ENCODE measurements at places on chromosomes 4 and X.

- no peak for DNase-seq
Measured at GRCh38 chr4:8585721-8586212, 5.6 kb downstream of the GPR78 start.

- peak; percentile 19 for DNase-seq
Measured at GRCh38 chr4:75494563-75494962, 19.6 kb downstream of the RCHY1 start.

GRCh38 chr4:118400356-118400755, 47.6 kb upstream of the PRSS12 start:
- DNase-seq: no peak

GRCh38 chrX:129574214-129574613, 34.2 kb downstream of the OCRL start:
- DNase-seq: no peak

DNA sequence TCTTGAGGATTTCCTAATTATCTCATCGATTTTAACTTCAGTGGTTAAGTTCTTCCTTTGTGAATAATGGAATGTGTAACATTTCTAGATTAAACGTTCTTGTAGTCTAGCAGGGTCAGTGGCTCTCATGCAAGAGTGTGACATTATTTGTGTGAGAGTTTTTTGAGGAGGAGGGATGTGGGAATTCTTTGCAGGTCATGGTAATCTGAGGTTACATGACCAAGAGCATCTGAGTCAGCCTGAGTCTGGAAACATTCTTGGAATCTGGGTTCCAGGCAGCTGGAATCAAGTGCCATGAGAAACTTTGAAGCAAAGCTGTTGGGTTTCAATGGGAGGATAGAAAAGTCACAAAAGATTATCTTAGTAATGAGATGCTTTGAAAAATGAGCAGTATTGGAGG, 49.5 kb downstream of the GK start:
- DNase-seq: no peak

DNA sequence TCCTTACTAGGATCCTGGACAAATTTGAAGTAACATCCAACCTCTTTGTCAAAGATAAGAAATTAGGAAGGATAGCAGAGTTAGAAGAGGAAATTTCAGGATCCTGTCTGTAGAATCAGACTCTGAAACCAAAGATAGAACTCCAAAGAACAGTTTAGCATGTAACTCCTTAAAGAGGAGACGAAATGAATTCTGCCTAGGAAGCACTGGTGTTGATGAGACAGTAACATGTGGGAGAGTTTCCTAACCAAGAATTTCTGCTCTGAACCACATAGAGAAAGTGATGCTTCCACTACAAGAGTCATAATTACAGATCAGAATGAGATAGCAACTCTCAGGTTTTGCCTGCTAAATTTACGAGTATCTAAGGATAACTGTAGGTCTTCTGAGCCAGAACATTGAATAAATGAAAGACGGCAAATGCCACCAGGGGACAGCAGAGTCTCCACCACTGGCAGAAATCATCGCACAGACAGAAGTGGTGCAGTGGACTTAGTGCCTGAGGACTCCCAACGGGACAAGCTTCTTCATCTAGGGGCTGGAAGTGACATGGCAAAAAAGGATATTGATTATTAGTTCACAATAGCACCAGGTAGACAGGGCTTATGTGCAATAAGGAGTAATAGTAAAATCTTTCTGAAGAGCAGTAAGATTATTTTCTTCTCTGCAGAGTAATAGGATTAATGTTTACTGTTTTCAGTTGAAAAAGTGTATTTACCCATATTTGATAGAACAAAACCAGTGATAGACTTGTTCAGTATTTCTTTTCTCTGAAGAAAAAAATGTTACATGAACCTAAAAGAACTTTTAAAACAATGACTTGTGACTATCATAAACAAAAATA, 6.7 kb upstream of the PPID start:
- DNase-seq: peak; percentile 76

DNA sequence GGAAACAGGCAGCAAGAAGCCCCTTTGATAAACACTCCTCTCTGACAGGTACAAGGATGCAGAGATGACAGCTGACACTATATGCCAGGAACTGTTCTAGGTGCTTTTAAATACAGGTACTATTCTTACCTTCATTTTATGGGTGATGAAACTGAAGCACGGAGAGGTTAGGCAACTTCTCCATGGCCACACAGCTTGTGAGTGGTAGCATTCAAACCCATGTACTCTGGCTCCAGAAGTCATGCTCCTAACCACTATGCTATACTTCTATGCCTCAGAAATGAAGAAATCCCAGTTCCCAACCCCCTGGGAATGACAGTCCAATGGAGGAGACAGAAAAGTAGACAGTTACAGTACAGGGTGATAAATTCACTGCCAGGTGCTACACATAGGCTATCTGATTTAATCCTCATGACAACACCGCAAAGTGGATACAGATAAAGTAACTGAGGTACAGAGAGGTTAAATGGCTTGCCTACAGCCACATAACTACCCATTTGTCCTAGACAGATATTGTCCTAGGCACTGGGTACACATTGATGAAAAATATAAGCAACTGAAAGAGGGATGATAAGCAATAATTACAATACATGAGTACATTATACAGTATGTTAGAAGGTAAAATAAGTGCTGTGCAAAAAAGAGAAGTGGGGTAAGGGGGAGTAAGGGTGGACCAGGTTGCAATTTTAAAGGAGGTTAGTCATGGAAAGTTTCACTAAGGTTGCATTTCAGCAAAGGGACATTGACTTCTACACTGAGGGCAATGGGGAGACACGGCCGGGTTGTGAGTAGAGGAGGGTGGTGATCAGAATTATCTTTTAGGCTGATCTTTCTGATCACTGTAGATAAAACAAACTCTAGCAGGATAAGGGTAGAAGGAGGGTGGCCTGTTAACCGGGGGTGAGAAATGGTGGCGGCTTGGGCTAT, 1.6 kb upstream of the F8 start:
- no peak for DNase-seq

- DNase-seq: no peak
Measured at GRCh38 chr4:5989236-5990225, 28.7 kb downstream of the C4orf50 start.

DNA sequence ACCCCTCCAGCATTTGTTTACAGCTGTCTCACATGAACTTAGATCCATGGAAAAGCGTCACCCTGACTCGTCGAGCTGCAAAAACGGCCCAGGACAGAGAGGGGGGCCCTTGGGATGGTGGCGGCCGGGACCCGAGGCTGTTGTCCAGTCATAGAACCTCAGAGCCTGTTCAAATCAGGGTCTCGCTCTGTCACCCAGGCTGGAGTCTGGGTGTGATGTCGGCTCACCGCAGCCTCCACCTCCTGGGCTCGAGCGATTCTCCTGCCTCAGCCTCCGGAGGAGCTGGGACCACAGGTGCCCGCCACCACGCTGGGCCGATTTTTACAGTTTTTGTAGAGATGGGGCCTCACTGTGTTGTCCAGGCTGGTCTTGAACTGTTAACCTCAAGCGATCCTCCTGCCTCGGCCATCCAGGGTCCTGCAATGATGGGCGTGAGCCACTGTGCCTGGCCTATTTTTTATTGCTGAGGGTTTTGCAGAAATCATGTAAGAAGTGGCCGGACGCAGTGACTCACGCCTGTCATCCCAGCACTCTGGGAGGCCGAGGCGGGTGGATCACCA, 42.6 kb upstream of the PPP2R3B start:
- DNase-seq: no peak

- no peak for DNase-seq
Measured at GRCh38 chr4:17597517-17597916, 16.9 kb upstream of the MED28 start.

- DNase-seq: no peak
Measured at GRCh38 chrX:95733426-95733825, 951.2 kb upstream of the DIAPH2 start.

GRCh38 chrX:65610481-65610880, 57.0 kb upstream of the MSN start:
- DNase-seq: no peak

DNA sequence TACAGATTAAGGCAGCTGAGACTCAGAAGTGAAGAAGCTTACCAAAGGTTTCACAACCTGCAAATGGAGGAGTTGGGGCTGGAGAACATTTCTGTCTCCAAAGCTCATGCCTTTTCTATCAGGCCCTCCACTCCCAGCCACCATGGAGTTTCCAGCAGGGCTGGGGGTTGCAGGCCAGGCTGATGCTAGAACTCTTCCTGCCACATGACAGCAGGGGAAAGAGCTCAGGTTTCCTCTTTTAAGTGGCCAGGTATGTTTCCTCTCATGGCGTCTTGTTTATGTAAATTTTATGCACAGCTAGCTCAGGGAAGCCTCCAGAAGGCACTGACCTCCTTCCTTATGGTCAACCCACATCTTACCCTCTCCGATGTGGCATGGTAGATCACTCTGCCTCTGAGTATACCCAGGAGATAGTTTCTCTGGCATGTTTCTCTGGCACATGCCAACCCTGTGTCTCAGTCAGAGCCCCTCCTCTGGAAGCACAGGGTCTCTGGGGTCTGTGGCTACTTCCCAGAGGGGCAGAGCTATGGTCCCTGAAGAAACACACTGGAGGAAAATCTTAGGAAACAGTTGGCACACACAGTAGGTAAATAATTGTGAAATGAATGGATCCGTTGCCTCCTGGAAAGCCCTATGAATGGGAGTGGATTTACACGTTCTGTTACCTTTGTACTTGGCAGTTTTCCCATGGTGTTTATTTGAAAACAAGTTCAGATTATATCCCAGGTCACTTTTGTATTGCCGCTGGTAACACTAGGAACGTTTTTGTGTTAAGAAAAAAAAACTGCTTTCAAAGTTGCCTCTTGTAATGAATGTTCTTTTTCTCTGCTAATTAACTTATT, 28.9 kb downstream of the PDK3 start:
- DNase-seq: no peak

DNA sequence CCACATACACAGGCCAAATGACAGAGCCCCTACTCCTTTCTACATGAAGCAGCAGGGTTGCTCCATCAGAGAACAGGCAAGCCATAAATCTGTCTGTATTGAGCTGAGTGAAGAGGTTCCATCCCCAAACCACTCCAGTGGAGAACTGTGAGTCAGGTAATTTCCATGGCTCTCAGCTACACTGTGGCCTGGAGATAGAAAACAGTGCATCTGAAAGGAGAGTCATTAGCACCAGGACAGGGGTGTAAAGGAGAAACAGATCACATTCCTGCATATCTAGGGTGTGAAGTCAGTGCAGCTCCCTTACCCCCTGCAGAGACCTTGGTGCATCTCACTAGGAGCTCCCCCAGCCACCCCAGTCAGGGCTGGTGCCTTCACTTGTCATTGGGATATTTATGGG, 314.7 kb downstream of the CHIC1 start:
- no peak for DNase-seq

DNA sequence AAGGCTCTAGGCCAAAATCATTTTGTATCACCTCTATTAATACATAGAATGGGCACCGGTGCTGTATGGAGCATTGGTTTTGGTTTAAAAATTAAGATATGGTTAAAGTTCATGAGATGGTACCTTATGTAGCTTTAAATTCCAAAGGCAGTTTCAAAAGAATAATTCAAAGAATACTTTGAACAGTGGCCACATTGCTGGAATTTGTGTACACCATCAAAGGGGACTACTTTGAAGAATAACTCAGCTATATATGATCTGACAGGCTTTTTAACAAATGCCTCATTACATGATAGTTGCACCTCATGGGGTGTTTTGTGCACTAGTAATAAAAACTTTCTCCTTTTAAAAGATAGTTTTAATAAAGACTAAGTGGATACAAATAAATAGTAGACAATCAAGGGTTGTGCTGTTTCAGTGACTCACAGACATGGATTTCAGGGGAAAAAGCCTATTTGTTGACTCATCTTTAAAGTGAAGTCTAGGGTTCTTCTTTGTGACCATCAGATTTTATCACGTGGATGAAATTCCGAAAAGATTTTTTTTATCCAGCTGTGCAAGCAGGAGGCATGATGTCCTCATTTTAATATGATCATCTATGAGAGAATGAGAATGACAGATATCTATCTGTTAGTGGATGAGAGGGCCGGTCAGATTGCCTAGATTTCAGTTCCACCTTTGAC, 12.8 kb downstream of the MTM1 start:
- no peak for DNase-seq

DNA sequence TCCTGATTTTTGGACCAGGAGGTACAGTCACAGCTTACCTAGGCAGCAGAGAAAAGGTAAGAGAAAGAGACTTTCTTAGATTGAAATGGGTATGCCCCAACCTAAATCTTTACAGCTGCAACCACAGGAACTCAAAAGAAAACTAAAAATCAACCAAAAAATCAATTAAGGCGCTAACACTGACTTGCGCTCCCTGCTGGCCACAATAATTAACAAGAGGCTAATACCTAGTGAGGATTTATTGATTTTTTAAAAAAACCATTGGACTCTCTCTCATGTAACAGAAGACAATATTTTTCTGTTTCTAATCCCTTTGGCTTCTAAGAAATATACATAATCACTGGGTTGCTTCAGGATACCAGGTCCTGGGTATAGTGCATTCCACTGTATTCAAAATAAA, 153.9 kb upstream of the TENM3 start:
- no peak for DNase-seq

- DNase-seq: no peak
Measured at GRCh38 chrX:5876984-5877596, 351.6 kb downstream of the NLGN4X start.

- no peak for DNase-seq
Measured at GRCh38 chr4:171025776-171026175, 787.4 kb upstream of the GALNTL6 start.

- no peak for DNase-seq
Measured at GRCh38 chr4:54539500-54540029, 118.2 kb upstream of the KIT start.

DNA sequence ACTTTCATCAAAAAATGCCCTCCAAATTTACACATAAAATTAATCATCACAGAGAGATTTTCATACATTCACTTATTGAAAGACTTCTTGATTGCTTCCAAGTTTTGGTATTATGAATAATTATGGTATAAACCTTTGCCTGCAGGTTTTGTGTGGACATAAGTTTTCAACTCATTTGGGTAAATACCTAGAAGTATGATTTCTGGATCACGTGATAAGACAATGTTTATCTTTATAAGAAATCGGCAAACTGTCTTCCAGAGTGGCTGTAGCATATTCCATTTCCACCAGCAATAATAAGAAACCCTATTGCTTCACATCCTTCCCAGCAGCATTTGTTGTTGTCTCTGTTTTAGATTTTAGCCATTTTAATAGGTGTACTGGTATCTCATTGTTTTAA, 1507.0 kb upstream of the IGFBP7 start:
- DNase-seq: no peak

- no peak for DNase-seq
Measured at GRCh38 chr4:6971536-6972374, 62.1 kb downstream of the TBC1D14 start.

- no peak for DNase-seq
Measured at GRCh38 chrX:72392816-72393800, 87.4 kb upstream of the CITED1 start.

DNA sequence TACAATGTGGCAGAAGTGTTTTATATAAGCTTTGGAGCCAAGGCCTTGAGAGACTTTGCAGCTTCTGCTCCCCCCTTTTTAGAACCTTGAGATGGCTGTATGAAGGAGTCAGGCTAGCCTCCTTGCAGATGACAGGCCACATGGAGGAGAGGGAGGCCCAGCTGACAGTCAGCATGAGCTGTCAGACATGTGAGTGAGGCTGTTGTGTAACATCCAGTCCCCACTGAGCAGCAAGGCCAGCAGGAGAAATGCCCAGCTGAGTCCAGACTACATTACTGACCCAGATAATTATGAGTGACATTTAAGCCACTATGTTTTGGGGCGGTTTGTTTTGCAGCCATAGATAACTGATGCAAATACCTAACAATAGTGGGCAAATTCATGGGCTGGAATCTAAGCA, 515.3 kb upstream of the ARX start:
- DNase-seq: no peak

- peak; percentile 59 for DNase-seq
Measured at GRCh38 chr4:37241647-37242046, 2.9 kb upstream of the NWD2 start.

GRCh38 chrX:20500949-20501348, 234.2 kb upstream of the RPS6KA3 start:
- no peak for DNase-seq

Measured in activated CD4-positive, alpha-beta T cell treated with anti-CD3 and anti-CD28 coated beads, Interleukin-2, Interleukin-4, amounts not matched to agents 100 ng/mL and 50 ng/mL, durations not matched to agents 16 hours and 8 hours (primary cell).